Adipocyte (in vitro differentiated cells): ENCODE measurements at places on chromosomes 1 and 21.
A peak's percentile ranks its signal among the peaks of the same experiment; 100 is the strongest.

DNA sequence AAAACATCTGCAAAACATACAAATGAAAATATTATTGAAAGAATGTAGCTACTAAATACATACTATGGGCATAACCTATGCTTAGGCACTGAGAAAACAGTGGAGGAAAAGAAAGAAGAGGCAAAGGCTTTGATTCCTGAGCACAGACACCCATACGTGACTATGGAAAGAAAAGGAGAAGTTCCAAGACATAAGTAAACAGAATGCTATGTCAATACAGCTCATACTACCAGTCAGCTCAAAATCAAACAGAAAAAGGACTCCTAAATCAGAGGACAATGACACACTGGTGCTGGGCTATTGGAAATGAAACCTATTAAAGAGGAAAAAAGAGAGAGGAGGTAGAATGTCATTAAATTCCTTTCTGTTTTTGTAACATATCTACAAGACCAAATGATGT is 225.4 kb downstream of the SMYD3 start:
- no peak for DNase-seq

DNA sequence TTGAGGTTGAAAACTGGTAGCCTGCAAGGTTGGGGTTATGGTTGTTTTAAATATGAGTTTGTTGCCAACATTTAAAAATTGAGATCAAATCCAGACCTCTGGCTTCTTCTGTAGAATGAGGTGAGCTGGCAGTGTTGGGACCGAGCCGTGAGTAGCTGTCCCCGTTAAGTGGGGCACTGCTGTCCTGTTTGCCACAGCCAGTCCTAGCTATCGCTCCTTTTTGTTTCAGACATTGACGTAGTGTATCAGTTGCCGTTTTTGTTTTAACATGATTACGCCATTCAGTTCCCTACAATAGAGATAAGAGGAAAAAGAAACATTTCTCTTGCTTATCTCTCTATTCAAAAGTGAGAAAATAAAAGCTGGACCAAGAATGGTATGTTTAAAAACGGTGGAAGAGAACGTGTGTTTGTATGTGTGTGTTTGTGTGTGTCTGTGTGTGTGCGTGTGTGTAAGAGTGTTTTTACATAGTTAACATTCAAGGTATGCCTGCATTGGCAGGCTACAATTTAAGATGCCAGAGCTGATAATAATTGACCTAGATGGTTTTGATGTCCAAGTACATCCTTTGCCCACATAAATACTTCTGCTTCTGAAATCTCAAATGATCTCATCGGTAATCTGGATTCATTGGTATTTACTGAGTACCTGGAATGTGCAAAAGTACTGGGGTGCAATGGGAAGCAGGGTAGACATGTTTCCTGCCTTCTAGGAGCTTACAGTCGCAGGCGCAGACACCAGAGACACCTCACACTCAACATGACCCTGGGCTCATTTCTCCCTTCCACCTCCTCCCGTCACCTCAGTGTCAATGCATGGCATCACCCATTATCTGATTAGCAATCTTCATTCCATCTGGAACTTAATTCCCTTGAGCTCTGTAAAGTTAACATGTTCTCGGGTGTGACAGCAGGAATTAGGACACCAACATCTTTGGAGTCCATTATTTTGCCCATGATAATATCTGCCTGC is 65.8 kb downstream of the HUNK start:
- DNase-seq = no peak

- DNase-seq = no peak
Observed at GRCh38 chr1:152983743-152984142, at the start of gene SPRR1A. Gene SPRR1A, plus strand, starts transcription at chr1:152984081. Its CDS starts 1,150 bp downstream, at chr1:152985231.

GRCh38 chr1:85244271-85245061 is 15.0 kb downstream of the C1orf52 start:
- DNase-seq = peak; percentile 51

- DNase-seq = no peak
Observed at GRCh38 chr1:235737751-235738150, 88.2 kb upstream of the GNG4 start.

DNA sequence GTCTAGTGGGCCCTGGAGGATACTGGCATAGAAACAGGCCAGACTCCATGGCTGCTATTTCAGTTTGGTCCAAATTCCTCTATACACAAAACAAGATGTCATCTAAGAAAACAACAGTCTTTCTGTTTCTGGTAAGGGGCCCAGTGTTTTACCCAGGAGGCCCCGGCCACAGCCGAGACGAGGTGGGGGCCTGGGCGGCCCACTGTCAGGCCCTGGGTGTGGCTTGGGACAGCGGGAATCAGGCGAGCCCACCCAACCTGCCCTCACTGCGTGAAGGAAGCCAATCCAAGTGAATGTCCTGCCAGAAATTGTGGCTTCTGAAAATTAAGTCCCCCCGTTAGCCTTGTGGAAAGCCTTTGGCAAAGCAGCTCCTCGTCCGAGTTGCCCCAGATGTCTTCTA is 31.2 kb upstream of the GPR153 start:
- DNase-seq = no peak

GRCh38 chr1:221708076-221708571 is 33.8 kb downstream of the DUSP10 start:
- DNase-seq = peak; percentile 59

DNA sequence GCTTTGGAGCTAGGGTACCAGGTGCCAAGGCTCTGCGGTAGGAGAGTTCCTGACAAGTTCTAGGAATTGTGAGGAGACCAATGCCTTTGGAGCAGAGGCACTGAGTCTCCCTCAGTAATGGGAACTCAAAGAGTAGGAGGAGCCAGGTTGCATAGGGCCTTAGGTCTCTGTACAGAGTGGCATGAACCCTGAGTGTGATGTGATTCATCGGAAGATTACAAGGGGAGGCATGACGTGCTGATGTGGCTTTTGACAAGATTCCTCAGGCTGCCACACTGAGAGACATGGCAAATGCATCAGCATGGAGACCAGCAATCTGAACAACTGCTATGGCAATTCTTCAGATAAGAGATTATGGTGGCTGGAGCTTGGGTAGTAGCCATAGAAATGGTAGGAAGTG is 94.6 kb upstream of the SLC44A3 start:
- DNase-seq = no peak

- DNase-seq = no peak
Observed at GRCh38 chr1:244821134-244821533, 14.3 kb upstream of the COX20 start.

- DNase-seq = no peak
Observed at GRCh38 chr1:12443151-12443550, 174.9 kb downstream of the DHRS3 start.

DNA sequence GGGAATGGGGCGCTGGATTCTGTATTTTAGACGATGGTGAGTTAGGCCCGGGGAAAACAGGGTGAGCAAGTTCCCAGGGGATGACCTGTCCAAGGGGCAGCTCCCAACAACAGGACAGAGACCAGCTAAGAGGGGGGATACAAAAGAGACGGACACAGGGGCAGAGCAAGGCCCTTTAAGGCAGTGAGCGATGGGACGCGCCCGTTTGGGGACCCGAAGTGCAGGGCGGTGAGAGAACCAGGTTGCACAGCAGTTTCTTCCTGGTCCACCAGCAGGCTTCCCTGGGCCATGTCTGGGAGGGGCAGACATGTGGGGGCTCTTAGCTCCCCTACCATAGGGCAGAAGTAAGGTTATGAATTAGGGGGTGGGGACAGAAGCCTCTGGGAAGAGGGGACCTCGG is 22.0 kb downstream of the INAVA start:
- no peak for DNase-seq

DNA sequence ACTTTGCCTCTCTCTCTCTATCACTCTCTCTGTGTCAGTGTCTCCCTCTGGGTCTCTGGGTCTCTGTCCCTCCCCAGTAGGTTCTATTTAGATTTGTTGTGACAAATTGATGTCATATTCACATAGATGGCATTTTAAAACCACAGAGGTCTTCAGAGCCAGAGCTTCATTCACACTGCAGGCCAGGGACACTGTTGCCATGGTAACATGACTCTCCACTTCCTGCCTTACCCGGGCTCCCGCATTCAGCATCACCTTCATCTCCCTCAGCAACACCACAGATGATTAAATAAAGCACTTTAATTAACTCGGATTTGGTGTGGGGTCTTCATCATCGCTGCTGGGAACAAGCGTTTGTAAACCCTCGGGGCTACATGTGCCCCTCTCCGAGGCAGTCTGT is 132.6 kb downstream of the ETS2 start:
- no peak for DNase-seq

- peak; percentile 39 for DNase-seq
Observed at GRCh38 chr1:68624233-68624632, 127.4 kb upstream of the DEPDC1 start.

DNA sequence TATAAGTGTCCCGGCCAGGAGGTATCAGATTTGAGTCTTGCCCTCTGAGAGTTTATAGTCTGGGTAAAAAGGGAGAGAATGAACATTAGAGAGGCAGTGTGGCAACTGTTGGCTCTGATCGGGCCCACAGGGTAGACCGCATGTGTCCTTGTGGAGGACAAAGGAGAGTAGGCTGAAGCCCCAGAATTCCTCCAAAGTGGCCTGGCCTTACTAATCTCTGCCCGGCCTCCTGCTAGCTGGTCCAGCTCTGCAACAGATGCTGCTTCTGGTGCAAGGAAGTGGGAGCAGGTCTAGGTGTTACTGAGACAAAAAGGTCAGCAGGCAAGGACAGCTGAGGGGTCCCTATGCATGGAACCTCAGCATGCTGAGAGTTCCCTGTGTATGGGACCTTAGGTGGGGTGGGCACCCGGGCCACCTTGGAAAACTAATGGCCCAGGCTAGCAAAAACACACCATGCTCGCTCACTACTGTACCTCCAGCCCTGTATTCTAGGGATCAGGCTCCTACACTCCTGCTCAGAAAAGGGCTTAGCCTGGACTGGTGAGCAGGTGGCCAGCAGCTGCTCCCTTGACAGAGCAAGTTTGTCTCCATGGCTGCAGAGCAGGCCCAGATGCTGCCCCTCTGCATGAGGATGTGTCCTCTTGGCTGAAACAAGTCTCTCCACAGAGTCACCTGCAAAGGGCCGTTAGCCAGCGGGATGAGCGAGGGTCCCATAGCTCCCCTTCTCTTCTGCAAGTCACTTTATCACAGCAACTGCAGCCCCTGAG is 30.3 kb upstream of the RGS16 start:
- DNase-seq = no peak

GRCh38 chr1:26851106-26851684 is 11.8 kb upstream of the SFN start:
- DNase-seq = no peak

DNA sequence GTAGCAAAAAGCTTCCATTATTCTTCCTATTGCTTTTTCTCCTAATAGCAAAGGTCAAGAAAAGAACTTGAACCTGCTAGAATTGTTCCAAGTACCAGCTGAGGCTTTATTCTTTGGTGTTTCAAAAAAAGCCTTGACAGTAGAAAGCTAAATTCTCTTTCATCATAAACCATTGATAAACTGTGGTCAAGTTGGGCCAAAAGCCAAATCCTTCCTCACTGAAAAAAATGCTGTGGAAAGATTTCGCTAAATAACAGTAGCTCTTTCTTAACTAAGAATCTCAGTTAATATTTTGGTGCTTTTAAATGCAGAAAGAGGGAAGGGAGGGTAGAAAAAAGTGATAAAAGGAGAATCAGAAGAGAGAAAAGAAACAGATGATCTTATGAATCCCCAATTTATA is 14.0 kb upstream of the JAM2 start:
- DNase-seq = no peak

DNA sequence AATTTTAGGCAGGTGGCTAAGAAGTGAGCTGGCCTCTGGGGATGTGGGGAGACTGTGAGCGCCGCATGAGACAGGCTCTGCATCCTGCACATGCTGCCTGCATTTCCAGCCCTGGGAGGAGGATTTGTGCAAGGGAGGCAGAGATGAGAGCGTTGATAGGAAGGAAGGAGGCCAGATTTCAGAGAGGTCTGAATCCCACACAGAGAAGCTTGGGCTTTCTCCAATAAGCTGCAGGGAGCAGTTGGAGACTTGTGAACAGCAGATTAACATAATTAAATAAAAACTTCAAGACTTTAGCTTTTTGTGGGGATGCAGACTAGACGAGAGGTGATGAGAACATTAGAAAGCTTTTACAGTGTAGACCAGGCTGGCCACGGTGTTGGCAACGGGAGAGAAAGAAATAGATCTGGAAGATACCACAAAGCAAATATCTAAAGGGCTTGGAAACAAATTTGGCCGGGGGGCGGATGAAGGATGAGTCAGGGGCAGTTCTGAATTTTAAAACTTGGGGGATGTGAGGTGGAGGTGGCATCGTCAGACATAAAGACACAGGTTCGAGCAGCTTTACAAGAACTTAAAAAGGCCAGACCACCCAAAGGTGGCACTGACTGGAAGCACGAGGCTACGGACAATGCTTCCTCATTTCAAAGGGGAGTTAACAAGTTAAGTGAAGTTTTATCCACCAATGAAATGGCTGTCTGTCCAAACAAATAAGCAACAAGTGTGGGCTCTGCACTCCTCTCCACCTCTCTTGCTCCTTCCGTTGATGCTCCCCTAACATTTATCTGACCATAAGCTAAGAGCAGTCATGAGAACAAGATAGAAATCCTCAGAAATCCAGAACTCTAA is 57.0 kb downstream of the HIVEP3 start:
- no peak for DNase-seq

- peak; percentile 92 for DNase-seq
Observed at GRCh38 chr1:228464487-228464983, 22.6 kb upstream of the RNF187 start.

DNA sequence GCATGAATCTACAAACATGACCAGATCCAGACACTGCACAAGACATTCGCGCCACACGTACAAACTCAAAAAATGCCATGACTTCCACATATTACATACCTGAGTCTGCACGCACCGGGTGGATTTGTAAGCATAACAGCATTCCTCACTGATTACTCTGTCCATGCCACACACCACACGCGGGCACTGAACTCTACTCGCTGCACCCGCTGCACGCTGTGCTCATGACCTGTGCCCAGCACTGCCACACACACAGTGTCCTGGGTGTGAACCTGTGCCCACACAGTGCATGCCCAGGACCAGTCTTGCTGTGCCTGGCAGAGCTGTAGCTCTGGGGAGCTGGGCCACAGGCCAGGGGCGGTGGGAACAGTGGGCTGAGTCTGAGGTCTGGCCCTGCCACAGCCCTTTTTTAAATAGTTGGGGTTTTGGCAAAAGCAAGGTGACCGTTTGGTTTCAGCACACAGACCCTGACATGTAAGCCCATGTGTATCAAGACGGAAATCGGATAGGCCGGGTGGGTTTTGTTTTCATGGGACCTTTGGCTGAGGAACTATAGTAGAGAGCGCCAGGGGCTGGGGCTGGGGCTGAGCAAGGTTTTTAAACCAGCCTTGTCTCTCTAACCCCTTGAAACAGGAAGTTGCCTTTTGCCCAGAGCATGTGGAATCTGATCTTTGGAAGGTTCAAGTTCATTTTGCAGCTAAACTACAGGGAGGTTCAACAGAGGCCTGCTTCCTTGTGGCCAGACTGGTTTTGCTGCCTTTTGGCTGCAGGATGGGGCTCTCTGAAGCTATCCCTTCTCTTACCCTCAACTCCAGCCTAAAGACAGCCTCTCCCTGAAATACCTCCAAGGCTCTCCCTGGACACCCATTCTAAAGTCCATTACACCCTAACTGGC is 12.3 kb upstream of the GOLT1A start:
- no peak for DNase-seq

GRCh38 chr1:197481101-197481500 is 213.0 kb downstream of the CRB1 start:
- no peak for DNase-seq

DNA sequence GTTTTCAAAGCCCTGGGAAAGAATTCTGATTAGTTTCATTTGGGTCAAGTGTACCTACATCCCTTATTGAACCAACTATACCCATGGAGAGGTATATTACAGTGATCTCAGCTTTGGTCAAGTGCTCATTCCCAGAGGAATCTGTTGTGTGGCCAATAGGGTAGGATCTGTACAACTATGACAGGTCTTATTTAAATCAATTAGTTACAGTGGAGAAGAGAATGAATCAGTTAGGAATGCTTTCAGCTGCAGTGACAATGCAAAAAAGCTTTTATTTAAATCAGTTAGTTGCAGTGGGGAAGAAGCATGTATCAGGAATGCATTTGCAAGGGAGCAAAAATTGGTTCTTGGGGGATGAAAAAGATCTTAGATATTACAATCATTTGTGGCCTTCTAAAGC is 119.0 kb downstream of the FGGY start:
- peak; percentile 22 for DNase-seq
